Suppressor macrophage treated with lipopolysaccharide for 1 hour (primary cell): ENCODE measurements at places on chromosomes 11 and 22.

GRCh38 chr11:94183886-94184264 lies 55.2 kb downstream of the PANX1 start:
- DNase-seq = peak; percentile 63

- no peak for DNase-seq
Measured at GRCh38 chr11:28735511-28735910, 627.3 kb downstream of the METTL15 start.

DNA sequence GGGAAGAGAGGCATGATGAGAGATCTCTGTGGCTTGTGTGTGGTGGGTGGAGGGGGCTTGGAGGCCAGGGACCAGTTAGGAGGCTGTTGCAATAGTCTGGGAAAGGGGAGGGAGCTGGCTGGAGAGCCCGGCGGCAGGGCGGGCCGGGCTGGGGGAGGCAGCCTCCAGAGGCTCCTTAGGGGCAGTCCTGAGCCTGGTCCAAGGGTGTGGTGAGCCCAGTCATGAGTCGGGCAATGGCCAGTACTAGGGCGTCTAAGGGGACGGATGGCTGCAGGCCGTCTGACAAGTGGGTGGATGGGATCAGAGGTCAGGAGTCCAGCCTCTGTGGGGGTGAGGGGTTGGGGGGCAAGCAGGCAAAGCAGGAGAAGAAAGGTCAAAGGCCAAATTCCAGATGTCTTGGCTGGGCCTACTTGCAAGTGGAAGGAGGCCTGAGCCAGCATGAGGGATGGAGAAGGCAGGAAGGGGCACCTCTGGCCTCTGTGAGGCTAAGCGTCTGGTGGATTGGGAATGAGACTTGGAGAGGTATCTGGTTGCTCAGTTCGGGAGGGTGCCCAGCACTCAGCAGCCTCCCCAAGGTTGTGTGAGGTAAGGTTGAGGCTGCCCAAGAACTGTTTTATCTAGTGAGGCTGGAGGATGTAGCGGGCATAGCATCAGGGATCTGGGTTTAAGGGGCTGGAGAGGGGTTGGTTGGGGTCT lies 6.0 kb upstream of the CD248 start:
- DNase-seq = no peak

DNA sequence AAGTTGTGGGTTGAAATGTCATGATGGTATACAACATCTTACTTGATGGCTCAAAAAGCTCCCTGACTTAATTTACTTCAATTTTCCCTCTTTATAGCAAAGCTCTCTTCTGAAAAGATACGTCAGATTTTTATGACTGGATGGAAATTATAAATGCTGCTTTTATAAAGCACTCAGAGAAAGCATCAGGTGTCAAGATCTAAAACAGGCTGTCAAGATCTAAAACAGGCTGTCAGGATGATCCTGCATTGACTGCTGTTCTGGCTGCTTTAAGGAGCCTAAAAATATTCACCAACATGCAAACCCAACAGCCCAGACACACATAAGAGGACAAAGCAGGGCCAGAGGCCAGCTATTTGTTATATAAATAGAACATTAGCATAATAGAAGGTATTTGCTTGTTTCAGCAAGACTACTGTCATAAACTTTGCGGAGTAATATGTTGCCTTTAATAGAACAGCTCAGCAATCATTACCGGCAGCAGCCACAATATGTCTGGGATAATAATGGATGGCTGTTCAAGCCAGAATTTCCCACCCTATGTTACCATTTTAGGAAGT lies 77.3 kb upstream of the ANO5 start:
- no peak for DNase-seq

GRCh38 chr11:43577566-43578264 lies 102.8 kb upstream of the HSD17B12 start:
- no peak for DNase-seq

GRCh38 chr11:61814958-61815789 lies 1.6 kb downstream of the FADS1 start:
- peak; percentile 99 for DNase-seq

DNA sequence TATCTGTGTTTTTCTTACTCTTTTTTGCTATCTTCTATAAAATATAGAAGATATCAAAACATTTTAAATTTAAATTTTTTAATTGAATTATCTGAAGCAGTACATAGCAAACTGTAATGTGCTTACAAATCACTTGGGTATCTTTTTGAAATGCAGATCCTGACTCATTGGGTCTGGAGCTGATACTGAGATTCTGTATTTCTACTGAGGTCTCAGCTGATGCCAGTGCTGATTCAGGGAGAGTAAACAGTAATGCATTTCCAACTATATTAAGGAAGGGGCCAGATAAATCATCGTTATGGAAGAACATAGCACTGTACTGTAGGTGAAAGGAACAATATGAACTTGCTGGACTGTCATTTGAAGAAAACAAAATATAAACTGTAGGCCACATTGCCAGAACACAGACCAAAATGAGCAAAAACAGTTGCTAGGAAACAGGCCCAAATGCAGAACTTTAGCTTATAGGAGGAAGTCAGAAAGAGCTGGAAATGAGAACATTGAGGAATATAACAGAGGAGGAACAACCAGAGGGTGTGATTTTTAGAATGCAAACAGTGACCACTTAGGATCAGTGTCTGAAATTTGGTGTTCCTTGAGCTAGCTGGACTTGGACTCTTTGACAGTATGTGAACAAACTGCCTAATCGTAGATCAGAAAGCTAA lies 3.3 kb downstream of the ARL14EP start:
- DNase-seq = peak; percentile 70

- peak; percentile 84 for DNase-seq
Measured at GRCh38 chr11:129331871-129332274, 43.8 kb upstream of the BARX2 start.

- no peak for DNase-seq
Measured at GRCh38 chr11:94018721-94019120, 2.4 kb upstream of the HEPHL1 start.

GRCh38 chr11:61372659-61373420 lies 10.7 kb downstream of the TMEM138 start:
- no peak for DNase-seq

- no peak for DNase-seq
Measured at GRCh38 chr22:37983860-37984791, at the start of gene SOX10. Gene SOX10 (minus strand): TSS chr22:37984555. CDS start chr22:37983784, 771 bp downstream.

GRCh38 chr11:69158301-69159149 lies 2.8 kb downstream of the SMIM38 start:
- DNase-seq = no peak

GRCh38 chr22:29478326-29479276 lies 1.4 kb upstream of the NEFH start:
- peak; percentile 69 for DNase-seq

DNA sequence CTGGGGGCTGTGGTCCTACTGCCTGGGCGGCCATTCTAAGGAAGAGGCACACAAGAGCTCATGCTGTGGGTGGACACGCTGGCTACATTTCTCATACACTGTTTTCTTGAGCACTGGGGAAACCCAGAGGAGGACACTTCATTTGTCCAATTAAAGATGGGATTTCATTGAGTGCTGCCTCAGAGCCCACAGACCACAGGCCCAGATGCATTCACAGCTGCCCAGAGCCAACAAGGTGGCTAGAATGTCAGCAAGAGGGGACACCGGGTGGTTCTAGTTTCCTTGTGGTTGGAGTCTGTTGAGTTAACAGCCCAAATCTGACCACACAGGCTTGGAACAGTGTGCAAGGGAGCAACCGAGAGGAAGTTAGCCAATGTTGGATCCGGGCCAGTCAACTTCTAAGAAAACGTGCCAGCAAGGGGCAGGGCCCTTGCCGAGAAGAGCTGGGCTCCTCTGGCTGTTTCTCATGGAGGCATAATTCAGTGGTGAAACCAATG lies 35.0 kb upstream of the SORL1 start:
- peak; percentile 86 for DNase-seq

DNA sequence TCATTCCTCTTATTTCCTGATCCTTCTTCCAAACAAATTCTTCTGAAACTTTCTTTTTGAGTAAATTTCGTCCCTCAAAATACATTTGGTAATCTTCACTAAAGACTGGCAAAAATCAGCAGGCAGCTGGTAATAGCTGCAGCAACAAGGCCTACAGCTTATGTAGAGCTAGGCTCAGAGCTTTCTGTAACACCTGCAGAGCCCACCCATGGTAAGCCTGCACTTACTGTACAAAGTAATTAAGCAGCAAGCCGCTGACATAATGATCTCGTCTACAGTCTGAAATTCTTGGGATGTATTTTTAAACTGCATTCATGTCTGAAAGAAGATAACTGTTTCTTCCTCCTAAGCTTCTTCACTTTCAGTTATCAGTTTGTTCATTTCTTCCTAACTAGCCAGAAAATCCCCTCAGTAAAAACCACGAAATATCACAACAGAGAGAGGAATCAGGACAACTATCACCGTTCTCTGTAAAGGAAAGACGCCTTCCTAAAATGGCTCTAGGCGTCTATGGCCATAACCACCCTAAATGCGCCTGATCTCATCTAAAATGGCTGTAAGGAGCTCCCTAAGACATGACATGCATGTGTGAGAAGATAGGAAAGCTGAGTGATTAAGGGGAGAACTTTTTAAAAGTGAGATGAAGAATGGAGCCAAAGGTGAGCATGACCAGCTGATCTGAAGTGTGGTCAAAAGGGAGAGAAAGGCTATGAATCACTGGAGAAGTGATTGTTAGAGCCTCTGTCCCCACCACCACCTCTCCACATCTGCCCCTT lies 56.2 kb downstream of the DENND5A start:
- DNase-seq = no peak

DNA sequence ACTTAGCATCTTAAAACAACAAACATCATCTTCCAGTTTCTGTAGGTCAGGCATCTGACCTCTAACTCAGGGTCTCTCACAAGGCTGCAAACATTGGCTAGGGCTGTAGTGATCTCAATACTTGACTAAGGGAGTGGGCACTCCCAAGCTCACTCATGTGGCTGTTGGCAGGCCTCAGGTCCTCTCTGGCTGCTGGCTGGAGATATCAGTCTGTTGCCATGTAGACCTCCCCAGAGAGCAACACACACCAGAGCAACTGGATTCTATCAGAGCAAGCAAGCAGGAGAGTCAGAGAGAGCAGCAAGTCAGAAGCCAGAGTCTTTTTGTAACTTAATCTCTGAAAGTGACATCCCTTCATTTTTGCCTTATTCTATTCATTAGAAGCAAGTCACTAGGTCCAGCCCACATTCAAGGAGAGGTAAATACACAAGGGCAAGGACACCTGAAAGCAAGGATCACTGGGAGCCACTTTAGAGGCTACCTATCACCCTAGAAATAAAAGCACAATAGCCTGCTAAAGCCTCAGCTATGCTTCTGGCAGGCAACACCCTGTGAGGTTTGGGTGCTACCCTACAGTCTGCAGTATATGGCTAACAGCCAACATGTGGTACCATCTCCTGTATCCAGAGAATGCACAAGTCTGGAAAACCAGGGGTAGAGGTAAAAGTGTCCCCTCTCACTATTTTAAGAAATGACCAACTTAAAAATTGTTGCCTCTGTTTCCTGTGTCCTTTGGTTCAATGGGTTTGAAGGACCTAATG lies 33.5 kb upstream of the CD44 start:
- DNase-seq = no peak

GRCh38 chr11:93213622-93214021 lies 15.8 kb upstream of the SLC36A4 start:
- no peak for DNase-seq

GRCh38 chr11:132911186-132911585 lies 621.1 kb downstream of the OPCML start:
- DNase-seq = no peak

- DNase-seq = no peak
Measured at GRCh38 chr22:27490080-27490479, 311.5 kb downstream of the MN1 start.

DNA sequence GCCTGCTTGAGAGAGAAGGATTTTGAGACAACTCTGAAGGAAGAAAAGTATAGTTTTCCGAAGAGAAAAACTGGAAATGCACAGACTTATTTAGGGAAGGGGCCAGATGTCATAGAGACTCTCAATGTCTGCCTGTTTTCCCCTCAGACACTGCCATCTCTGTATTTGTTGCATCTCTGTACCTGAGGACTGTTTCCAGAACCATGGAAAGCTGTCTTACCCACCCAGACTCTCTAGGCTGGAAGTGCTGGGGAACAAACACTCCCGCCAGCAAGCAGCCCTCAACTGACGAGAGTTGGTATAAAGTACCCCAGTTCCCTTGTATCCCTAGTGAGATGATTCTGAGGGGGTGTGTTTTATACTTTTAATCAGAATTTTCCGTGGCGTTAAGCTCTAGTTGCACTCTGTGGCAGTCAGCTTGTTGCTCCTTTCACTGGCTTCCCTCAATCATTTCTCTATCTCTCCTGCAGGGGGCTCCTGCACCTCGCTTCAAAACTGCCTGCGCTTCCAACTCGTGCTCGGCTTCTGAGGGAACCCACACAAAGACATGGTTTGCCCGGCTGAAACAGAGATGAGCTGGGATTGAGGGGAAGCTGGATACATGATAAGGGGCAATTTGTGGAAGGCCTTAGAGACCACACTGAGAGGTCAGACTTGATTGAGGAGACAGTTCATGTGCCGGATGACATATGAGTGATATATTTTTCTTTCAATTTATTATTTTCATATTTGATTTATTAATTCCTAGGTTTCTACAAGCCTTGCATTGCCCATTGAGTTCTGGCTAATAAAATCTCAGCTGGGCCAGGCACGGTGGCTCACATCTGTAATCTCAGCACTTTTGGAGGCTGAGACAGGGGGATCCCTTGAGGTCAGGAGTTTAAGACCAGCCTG lies 36.9 kb upstream of the CLPB start:
- DNase-seq = peak; percentile 87

- no peak for DNase-seq
Measured at GRCh38 chr11:33525789-33526188, 174.8 kb downstream of the C11orf91 start.

DNA sequence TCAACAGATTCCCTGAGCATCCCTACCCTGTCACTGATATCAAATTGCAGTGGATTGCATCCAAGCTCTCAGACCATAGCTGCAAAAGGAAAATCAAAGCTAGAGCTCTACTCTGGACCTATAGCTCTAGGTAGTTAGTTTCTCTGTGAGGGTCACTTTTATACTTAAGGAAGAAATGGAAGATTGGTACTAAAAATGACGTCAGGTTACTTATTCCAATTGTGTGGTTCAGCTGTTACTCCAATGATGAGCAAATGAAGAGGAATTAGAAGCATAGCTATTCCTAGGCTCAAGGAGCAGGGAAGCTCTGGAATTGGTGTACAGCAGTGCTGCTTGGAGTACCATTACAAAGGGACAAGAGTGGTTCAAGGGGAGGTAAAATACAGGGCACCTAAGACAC lies 36.4 kb upstream of the GLYATL1 start:
- DNase-seq = no peak

DNA sequence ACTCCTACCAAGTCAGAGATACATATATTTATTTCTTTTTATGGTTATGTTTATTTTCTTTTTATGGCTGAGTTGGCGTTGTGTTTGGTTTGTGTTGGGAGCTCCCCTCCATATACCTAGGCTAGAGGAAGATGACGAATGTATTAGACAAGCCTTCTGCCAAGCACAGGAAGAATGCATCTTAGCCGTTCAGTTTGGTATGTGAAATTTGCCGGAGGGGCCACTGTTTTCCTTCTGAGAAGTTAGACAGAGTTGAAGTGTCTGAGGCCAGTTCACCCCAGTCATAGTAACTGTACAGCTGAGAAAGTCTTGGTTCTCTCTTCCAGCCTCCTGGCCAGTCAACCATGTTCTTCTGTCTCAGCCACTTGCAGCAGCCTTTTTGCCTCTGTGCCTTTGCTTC lies 29.8 kb downstream of the TEAD1 start:
- no peak for DNase-seq

GRCh38 chr11:118924591-118925585 lies 838 bp downstream of the BCL9L start:
- DNase-seq = peak; percentile 63
